Astrocyte of the cerebellum (primary cell): ENCODE measurements at places on chromosomes 3 and 15.

- DNase-seq, result no peak
Observed at GRCh38 chr3:80526153-80526552, 758.4 kb upstream of the ROBO1 start.

DNA sequence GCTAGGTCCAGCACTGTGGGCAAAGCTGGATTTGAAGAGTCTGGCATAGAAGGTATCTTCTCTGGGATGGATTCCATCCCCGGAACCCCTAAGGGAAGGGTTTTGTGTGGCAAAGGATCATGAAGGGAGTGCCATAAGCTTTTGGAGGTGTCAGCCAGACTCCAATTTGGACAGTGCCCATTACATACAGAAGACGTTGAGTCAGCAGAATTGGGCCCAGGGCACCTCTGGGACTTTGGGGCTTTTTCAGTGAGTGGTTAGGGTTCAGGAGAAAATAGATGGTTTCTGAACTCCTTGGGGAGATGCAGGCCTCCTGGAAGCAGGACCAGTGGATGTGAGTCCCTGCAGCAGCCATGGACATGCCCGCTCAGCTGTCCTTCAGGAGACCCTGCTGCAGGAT, 34.6 kb upstream of the XCR1 start:
- DNase-seq, result no peak

DNA sequence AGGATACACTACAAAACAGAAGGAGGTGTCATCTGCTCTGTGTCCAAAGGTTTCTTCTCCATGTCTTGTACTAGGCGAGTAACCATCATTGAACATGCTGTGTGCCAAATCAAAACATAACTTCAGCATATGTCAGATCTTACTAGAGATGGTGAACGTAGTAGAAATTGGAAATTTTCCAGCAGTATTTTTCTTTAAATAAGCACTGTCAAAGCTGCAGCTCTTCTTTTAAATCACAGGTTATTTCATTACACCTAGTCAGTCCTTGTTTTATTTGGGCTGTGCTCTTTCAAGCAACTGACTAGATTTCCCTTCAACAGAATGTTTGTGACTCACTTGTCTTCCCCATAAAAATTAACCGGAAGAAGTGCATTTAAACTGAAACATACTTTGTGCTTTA, 46.5 kb downstream of the MSL2 start:
- no peak for DNase-seq

DNA sequence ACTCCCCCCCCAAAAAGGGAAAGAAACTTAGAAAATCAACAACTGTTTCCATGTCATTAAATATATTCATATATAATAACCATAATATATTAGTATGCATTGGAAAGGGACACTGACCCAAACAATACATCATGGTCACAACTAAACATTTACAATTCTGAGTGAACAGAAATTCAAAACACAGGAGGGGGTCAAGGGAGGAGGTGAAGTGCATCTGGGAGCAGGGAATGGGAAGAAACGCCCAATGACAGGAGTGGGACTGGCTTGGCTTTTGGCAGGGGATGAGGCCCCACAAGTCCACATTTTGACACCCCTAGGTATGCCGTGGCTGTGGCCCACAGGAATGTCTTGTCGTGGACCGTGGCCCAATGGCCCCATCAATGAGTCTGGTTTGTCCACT, 41.1 kb downstream of the FGD5 start:
- no peak for DNase-seq

DNA sequence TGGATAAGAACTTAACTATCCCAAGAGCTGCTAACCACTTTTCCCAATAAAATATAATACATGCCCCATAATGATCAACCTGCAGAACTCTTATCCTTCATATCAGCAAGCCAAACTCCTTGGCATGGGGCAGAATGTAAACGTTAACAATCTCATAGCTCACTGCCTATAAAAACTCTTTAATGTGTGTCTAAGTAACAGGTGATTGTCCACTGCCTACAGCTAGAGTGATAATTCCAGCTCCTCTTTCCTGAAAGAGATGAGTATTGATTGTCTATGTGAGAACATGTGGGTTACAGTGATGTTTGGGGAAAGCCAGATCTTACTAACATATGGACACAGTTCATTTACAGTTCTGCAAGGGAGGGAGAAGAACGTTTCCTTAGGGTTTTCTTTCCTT, 11.3 kb upstream of the GLCE start:
- no peak for DNase-seq

GRCh38 chr15:64761156-64761555, 14.2 kb downstream of the RBPMS2 start:
- no peak for DNase-seq

DNA sequence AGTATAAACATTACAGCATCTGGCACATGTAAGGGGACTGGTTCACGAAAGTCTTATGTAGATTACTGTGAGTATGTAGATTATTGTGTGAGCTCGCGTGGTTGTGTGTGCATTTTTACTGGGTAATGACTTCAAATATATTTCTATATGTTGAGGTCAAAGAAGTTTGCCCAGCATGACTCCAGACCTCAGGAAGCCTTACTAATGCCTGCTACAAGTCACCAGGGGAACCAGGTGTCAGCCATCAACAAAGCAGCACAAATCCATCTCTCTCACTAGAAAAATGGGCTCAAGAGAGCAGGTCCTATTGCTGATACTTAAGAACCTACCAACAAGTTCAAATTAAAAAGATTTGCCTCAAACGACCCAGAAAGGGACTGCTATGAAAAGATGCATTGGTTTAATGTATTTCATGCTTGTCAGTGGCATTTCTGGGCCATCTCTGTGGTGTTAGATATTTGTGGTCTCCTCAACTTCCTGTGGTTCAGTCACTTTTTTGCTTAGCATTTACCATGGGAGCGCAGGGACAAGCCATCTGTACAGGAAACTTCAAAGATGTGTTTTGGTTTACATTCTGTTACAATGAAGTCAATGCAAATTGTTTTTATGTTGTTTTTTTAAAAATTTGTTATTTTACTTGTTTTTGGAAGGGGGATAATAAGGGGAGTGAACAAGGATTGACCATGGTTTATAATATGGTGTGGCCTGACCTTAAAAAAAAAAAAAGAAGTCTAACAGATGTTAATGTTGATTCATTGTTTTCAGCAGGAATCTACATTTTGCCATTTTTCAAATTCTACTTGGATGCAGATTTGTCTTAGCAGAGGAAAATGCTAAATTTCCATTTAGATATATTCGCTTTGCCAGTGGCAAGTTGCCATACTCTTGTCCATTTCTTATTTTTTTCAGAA, 172.1 kb upstream of the ADAMTS9 start:
- DNase-seq, result peak; percentile 85

DNA sequence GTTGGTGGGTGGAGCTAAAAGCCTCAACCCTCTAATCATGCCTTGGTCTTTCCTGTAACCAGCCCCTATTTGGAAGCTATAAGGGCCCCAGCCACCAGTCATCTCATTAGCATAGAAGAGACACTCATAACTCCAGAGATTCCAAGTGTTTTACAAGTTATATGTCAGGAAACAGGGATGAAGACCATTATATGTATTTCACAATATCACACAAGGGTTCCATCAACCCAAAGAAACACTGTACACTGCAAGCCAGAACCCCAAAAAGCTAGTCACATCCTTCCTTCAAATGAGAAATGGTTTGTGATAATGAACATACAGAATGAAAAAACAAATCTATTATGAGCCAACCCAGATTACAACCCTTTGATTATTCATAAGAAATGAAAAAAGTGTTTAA, 175.7 kb downstream of the PDE8A start:
- no peak for DNase-seq

DNA sequence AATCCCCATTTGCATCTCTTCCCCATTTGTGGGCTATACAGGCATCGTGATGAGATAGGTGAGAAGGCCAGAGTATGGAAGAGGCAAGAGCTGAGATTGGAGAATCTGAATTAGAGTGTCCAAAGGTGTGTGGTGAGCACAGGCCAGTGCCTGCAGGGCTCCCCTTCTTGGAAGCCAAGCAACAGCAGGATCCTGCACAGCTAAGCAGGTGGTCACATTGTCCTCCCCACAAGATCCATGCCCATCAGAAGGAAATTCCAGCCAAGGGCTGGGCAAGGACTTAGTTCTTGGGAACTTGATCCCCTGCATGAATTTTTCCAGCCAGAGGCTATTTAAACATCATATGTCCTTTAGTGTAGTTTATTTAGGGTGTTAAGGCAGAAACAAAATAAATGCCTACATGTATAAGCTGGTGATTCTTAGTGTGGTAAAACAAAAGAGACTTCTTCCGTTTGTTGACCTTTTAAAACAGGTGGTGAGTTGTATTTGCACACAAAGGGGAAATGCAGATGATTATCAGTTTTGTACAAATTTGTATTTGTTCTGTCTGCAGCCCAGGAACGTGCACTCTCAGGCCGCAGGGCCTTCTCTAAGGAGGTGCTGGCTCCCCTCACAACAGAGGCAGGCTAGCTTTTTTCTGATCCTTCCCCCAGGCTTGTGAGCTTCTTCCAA, 110.2 kb downstream of the PLCL2 start:
- no peak for DNase-seq

DNA sequence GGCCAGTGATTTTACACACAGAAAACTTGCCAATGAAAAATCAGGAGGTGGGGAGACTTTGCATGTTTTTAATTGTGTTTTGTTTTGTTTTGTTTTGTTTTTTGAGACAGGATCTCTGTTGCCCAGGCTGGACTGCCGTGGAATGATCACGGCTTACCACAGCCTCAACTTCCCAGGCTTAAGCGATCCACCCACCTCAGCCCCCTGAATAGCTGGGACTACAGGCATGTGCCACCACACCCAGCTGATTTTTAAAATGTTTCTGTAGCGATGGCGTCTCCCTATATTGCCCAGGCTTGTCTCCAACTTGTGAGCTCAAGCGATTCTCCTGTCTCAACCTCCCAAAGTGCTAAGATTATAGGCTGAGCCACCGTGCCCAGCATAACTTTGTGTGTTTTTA, 46.0 kb downstream of the MEIS2 start:
- no peak for DNase-seq

- DNase-seq, result no peak
Observed at GRCh38 chr15:35379972-35380371, 166.0 kb downstream of the DPH6 start.

- no peak for DNase-seq
Observed at GRCh38 chr3:189144645-189145044, 27.1 kb upstream of the TPRG1 start.

GRCh38 chr3:64242435-64242834, 17.2 kb upstream of the PRICKLE2 start:
- no peak for DNase-seq

GRCh38 chr3:71245971-71246880, 337.3 kb downstream of the FOXP1 start:
- no peak for DNase-seq

- DNase-seq, result no peak
Observed at GRCh38 chr3:178850450-178851190, 221.0 kb downstream of the ZMAT3 start.

GRCh38 chr15:62607114-62607462, 435.5 kb upstream of the TPM1 start:
- DNase-seq, result no peak

- DNase-seq, result no peak
Observed at GRCh38 chr3:95228416-95228815, 1165.6 kb downstream of the NSUN3 start.

DNA sequence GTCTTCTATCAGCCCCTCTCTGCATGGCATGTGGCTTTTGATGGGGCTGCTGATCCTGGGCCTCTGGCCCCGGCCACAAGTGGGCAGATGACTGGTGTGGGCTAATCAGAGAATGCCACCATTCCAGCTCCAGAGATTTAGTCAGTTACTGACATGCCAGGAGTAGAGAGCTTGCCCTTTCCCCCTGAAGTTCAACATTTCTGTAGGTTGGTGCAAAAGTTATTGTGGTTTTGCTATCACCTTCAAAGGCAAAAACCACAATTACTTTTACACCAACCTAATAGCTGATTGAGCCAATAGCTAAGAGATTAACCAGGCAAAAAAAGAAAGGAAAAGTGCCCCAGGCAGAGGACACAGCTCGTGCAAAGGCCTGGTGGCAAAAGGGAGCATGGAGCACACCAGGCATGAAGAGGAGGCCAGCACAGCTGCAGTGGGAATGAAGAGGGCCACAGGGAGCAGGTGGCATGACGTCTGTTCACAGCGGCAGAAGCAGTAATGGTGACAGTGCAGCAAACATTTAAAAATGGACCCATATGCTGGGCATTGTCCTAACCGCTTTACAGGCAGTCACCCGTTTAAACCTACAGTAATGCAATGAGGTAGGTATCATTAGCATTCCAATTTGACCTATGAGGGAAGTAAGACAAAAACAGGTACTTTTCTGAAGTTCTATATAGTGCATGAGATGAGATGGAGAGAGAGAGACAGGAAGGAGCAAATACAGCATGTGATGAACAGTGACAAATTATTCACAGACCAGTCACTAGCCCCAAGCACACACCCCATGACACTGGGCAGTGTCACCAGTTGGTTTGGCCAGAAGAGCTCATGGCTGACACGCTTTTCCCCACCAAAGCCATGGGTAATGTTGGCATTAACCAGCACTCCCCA, 373.0 kb upstream of the PROK2 start:
- DNase-seq, result no peak

GRCh38 chr15:92000709-92001108, 147.2 kb downstream of the SLCO3A1 start:
- DNase-seq, result no peak

- no peak for DNase-seq
Observed at GRCh38 chr3:198081421-198081844, 121.4 kb downstream of the LMLN start.

DNA sequence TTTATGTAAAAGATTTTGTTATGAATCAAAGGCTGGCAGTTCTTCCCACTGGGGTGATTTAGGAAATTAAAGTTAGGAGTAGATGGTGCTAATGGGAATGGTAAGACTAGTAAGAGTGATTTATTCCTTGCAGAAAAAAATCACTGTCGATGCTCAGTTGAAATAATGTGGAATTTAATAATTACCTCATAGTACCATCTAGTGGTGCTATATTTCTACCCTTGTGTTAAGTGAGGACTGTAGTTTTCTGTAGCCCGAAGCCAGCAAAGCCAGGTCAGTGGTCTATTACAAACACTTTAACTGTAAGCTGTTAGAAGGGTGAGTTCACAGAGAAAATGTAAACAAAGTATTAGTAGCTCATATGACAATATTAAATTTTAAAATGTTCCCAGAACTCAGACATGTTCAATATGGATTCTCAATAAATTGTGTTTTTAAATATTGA, 39.5 kb upstream of the GOLGA8J start:
- DNase-seq, result peak; percentile 60

DNA sequence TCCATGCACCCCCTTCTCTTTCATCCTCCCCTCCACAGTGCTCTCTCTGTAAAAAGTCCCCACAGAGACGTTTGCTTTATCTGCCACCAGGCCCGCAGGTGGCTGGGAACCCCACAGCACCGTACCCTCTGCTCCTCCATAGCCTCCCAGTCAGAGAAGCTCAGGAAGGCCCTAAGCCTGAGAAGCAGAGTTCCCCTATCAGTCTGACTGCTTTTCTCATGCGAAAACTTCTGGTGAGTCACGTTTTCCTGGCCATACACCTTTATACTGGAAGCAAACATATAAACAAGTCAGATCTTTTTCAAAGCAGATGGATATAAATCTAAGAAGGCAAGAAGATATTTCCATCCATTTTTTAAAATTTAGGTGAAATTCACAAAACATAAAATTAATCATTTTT, 51.5 kb upstream of the MEF2A start:
- DNase-seq, result no peak

- no peak for DNase-seq
Observed at GRCh38 chr15:74782259-74783071, 585 bp downstream of the CSK start.

- DNase-seq, result no peak
Observed at GRCh38 chr15:85614059-85614458, 180.7 kb downstream of the KLHL25 start.

- DNase-seq, result no peak
Observed at GRCh38 chr15:101266787-101267186, 10.5 kb downstream of the SELENOS start.

GRCh38 chr3:156685198-156685597, 10.8 kb downstream of the TIPARP start:
- DNase-seq, result no peak

- DNase-seq, result no peak
Observed at GRCh38 chr3:52528586-52529375, 4.9 kb downstream of the NT5DC2 start.
